ENCODE measurements at places on chromosomes 1 and 21.

GRCh38 chr1:48859456-48859855, 82.8 kb upstream of the BEND5 start:
- no peak for DNase-seq

DNA sequence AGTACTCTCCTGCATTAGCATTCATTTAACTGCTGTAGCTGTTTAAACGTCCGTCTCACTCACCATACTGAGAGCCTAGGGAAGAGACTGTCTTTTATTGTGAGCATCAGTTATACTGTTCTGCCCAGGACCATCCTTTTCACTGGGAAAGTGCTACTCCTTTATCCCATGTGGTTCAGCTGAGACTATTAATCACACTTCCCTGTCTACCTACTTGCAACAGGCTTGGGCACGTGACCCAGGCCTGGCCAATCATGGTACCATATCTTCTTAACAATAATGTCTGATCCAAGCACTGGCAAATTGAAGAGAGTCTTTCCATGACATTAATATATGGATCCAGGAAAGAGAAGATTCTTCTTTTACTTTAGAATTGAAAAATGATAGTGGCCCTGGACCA, 108.1 kb downstream of the TM2D1 start:
- DNase-seq: no peak

GRCh38 chr1:10651389-10651766, 145.1 kb downstream of the CASZ1 start:
- DNase-seq: no peak

DNA sequence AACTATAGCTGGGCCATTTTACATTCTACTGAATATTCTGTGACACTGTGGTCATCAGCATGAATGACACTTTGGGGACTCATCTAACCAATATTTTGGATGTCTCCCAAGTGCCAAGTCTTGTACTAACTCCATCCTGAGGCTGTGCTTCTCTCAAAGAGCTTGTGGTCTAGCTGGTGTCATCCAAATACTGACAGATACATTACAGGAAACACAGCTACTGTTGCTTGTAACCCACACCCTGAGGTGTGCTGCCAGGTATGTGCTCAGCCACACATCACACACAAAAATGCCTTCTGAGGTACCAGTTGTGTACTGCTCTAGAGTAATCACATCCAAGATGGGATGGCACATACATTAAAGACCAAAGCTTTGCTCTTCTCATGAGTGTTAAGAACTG, 81.6 kb downstream of the ST6GALNAC5 start:
- no peak for DNase-seq

- no peak for DNase-seq
Measured at GRCh38 chr1:162908780-162909179, 47.8 kb upstream of the CCDC190 start.

DNA sequence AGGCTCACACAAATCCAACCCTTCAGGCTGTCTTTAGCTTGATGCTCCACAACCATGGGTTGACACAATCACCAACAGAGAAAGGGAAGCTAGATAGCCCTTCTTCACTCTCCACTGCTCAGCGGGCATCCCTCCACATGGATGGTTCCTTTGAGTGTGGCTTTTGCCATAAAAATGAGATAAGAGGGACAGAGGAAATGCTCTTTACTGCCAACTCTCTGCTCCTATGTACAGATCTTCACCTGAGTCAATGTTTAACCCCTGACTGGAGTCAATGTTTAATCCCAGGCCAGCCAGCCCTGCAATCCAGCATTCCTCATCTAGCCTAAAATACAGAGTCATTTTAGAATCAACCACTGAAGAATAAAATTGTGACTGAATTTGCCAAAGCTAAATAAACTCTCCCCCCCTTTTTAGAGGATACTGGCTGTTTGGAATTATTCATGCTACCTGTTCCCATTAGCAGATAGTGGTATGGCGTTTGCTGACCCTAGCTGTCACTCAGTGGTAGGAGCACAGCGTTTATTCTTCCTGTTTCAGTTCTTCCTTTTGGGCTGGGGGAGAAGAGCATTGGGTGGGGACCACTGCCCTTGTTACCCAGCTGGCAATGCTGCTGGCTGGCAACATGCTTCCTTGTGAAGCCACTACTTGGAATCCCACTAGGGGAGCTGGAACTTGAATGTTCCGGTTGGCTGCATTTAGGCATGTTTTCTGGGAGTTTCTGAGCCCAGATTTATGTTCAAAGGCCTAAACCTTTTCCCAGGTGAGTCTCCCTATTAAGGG, 5.2 kb upstream of the PIGR start:
- DNase-seq: no peak

- no peak for DNase-seq
Measured at GRCh38 chr21:38498057-38498833, at the start of gene ERG. ERG (minus strand) TSS chr21:38498477; CDS start chr21:38498380, 97 bp downstream.

DNA sequence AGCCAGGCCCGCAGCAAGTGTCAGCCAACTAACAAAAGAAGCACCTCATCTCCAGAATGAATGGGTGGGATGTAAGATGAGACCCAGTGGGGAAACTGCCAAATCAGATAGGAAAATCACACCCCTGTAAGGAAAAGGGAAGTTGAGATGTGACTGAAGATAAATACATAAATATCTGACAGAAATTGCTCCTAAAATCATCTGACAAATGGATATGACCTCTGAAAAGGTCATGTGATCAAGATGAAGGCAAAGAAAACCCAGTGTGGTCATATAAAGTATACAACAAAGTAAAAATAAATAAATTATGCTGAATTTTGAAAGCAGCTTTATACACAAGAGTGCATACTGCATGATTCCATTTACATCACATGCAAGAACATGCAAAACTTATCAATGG, 12.7 kb downstream of the SIPA1L2 start:
- DNase-seq: no peak

DNA sequence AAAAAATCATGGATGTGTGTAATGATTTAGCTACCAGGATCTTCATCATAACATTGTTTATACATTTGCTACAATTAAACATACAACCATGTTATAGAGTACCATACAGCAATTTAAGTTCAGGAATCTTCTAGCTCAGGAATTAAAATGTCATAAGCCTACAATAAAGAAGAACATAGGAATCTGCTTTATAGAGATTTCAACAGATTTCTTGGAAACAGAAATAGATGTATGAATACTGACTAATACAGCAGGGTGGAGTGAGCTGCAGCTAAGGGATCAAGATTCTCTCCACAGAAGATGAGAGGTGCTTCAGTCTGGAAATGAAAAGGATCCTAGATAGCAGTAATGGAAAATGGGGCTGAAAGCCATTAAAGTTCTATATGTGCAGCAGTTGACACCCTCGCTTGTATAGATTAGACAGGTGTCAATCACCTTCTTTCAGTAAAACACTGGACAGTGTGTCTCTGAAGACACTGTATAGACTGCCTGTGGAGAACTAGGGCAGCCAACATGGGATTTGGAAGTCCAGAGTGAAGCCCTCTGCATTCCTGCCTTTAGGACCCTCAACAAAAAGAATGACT, 73.9 kb downstream of the DNTTIP2 start:
- DNase-seq: no peak

DNA sequence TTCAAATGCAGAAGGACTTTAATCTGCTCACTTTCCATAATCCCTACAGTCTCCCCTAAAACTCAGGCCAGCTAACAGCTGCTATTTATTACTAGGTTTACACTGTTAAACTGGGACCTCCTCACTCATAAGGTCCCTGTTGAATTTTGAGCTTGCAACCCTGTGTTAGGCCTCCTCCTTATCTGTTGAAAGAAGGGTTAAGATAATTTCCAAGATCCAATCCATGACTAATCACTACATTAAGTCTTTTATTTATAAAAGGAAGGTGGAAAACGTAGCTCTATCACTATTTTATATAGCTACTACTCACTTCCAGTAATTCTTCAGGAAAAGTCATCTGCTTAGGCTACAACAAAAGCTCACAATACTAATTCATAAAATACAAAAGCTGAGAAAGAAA, 79.5 kb downstream of the EVI5 start:
- no peak for DNase-seq

DNA sequence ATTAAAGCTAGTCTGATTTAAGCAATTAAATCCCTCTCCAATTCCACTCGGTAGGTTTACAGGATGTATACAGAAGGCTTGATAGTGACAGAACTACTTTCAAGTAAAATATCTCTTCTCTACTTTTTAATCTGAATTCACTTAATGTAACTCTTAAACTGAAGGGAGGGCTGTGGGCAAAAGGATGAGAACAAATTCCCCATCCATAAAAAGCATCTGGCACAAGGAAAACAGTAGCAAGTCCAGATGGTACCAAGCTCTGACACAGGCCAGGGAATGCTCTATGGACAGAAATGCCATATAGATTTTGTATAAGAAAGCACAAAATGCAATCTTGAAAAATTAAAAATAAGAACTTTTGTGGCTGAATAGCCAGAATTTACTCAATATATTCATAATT, 53.1 kb upstream of the USH2A start:
- no peak for DNase-seq

DNA sequence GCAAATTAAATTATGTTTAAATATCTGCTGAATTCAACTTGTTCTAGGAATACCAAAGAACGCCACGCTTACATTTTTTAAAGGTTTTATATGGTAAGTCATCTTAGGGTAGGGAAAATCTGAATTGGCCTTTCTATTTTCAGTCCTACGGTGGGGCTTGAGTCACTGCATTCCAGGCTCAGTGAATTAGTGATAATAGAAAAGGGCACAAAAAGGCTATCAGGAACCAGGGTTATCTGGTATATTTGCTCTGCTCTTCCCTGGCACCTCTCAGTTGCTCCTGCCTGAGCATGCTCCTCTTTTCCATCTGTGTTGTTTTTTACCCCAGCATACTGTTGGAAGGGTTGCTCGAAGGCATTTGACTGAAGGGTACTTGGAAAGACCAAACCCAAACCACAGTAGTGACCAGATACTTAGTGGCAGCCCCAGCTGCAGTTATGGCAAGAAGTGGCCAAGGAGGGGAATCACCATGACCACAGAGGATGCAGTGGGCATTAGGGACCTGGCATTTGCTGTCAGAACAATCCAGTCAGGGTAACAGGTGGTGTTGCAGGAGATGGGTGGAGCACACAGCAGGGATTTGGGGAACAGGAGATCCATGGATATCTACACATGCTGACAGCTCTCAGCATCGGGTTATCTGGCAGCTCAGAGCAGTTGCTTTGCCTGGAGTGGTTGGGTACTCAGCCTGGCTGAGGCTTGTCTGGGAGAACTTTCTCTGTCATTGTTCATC, 2.3 kb downstream of the OVAAL start:
- no peak for DNase-seq

DNA sequence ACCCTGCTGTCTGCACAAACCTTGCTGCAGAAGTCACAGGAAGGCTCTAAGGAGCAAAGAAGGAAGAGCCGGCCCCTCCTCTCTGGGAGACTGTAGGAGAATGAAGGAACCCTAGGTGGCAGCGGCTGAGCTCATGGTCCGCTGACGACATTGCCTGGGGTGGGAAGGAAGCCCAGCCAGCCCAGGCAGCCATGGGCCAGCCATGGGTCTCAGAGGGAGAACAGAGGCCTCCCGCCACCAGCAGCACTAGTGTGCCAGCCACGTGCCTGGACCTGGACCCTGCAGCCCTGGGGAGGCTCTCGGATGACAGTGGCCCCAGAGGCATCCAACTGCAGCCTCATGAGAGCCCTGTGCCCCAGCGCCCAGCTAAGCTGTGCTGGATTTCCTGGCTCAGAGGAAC, 49.2 kb upstream of the POFUT2 start:
- no peak for DNase-seq

DNA sequence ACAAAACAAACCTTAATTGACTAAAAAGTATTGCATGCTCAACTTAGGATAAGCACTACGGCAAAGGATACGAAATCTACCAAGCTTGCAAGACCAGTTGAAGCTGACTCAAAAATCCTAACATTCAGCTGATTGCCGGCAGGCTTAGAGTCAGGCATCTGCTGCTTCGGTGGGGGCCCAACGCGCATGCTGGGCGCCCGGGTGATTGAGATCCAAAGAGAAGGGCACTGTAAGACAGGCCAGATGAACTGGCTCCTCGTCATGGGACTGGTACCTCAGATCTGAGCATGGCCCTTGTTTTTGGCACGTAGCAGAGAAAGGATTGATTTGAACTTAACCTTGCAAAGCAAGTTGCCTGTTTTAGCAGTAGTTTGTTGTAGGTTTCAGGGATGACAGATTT, 86.6 kb downstream of the PRDM2 start:
- DNase-seq: no peak

DNA sequence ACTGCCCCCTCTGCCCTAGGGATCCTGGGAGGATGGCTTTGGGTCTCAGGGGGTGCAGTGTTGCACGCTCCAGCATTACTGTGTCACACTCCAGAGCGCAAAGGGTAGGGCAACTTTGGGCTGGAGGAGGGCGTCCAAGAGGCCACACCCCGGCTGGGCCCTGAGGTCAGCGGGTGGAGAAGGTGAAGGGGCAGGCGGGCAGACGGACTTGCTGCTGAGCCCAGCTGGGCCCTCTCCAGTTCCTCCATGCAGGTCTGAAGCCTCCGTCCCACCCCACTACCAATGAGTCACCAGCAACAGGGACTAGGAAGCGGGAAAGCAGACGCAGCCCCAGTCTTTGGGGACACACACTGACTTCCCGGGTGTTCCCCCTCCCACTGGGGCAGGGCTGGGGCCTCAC, 116.0 kb downstream of the CASZ1 start:
- DNase-seq: no peak

DNA sequence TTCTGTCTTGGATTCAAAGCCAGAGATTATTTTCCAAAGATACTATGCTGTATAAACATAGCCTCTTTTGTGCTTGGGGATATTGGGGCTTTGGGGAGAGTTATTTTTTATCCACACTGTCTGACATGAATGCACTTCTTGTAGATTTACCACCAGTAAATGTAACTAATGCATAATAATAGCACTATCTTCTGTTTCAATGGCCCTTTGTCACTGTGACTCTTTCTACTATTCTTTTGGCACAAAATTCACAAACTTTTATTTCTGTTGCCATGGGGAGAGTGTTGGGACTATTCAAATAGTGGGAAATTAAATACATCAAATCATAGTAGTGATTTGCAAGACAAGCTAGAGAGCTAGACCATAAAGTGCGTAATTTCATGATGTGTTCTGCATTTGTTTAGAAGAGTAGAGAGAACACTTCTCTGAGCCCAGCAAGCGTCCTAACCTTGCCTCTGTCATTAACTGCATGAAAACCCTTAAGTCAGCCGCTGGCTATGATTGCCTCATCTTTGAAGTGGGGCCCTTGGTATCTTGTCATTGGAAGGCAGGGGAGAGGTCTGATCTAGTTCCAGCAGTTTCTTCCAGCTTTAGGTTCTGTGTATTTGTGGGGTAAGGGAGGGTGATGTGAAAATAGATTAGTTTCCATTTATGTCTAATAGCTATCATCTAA, 154.4 kb downstream of the HHAT start:
- DNase-seq: no peak

DNA sequence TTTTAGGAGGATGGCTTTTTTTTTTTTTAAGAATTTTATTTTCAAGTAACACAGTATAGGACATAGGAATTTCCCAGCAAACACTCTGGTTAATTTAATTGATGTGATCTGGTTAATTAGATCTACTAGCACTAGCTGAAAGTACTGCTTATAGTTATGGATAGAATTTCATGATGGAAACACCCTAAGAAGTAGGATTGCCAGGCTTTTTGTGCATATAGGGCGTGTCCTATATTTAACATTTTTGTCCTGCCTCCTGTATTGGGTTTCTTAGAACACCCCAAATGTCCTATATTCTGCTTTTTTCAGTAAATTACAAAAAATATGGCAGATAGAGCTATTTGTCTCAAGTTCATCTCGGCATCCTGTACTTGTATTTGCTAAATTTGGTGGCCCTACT, 13.5 kb upstream of the AXDND1 start:
- DNase-seq: no peak

- no peak for DNase-seq
Measured at GRCh38 chr1:20720631-20721091, 2.9 kb upstream of the KIF17 start.

- DNase-seq: no peak
Measured at GRCh38 chr1:182392050-182393028, 749 bp upstream of the GLUL start.

GRCh38 chr1:145955436-145955835, 2.4 kb downstream of the LIX1L start:
- no peak for DNase-seq
